ENCODE measurements at places on chromosomes 5 and 9. TPM values are rescaled to one million over a fixed set of nuclear protein-coding genes. Genes with fewer than 3 reads are reported as not detected.

The COL5A1 gene
- total RNA-seq, result 39.0 TPM

The MSX2 gene
- 5.9 TPM for total RNA-seq

The SAXO1 gene
- not detected for total RNA-seq

The FNBP1 gene
- 15.1 TPM for total RNA-seq

The POLK gene
- 11.6 TPM for total RNA-seq

The PPP1R26 gene
- total RNA-seq, result 19.4 TPM

The C9orf78 gene
- total RNA-seq, result 59.1 TPM

The SPINK13 gene
- total RNA-seq, result not detected

The SELENOP gene
- not detected for total RNA-seq

The TLE4 gene
- 11.8 TPM for total RNA-seq

The PAM gene
- total RNA-seq, result 24.9 TPM

The SLC46A2 gene
- not detected for total RNA-seq

The GMCL2 gene
- not detected for total RNA-seq

The CD14 gene
- total RNA-seq, result 3.8 TPM

The NXNL2 gene
- total RNA-seq, result 0.78 TPM

The IRX4 gene
- total RNA-seq, result 0.42 TPM

The LCN15 gene
- not detected for total RNA-seq

The PFN3 gene
- total RNA-seq, result not detected

The KLF4 gene
- total RNA-seq, result 17.1 TPM

The SKP2 gene
- 21.2 TPM for total RNA-seq

The ZFP2 gene
- total RNA-seq, result not detected

The LRRTM2 gene
- total RNA-seq, result not detected

The BARX1 gene
- 11.1 TPM for total RNA-seq

The PCDHA5 gene
- 0.68 TPM for total RNA-seq

The PCDH12 gene
- not detected for total RNA-seq

The TPM2 gene
- 671 TPM for total RNA-seq

The LARP1 gene
- 130 TPM for total RNA-seq

The PALM2AKAP2 gene
- total RNA-seq, result 0.49 TPM

The SLC36A2 gene
- not detected for total RNA-seq

The MRPS2 gene
- total RNA-seq, result 132 TPM

The CDH10 gene
- total RNA-seq, result 0.27 TPM

The S1PR3 gene
- 35.5 TPM for total RNA-seq

The GBGT1 gene
- 2.7 TPM for total RNA-seq

The IFNB1 gene
- total RNA-seq, result 0.23 TPM

The CORO2A gene
- total RNA-seq, result 0.52 TPM

The CYSRT1 gene
- total RNA-seq, result 4.0 TPM

The OR1J2 gene
- not detected for total RNA-seq

The MZB1 gene
- total RNA-seq, result not detected

The BNC2 gene
- 4.2 TPM for total RNA-seq

The AFAP1L1 gene
- 5.1 TPM for total RNA-seq

The LIX1 gene
- not detected for total RNA-seq

The GADD45G gene
- 0.42 TPM for total RNA-seq

The INSYN2B gene
- 0.73 TPM for total RNA-seq

The TEK gene
- 0.12 TPM for total RNA-seq

The IPO11 gene
- total RNA-seq, result 20.7 TPM

The NR6A1 gene
- 1.7 TPM for total RNA-seq

The SCGB3A2 gene
- total RNA-seq, result not detected

The DPYSL3 gene
- 16.9 TPM for total RNA-seq

The MSMP gene
- total RNA-seq, result 0.31 TPM

Measured in A549 treated with RU486 at 1 μM for 4 hours (cell line).